ENCODE measurements at places on chromosomes 11 and 22. TPM values are rescaled to one million over a fixed set of nuclear protein-coding genes. Genes with fewer than 3 reads are reported as not detected.

DNA sequence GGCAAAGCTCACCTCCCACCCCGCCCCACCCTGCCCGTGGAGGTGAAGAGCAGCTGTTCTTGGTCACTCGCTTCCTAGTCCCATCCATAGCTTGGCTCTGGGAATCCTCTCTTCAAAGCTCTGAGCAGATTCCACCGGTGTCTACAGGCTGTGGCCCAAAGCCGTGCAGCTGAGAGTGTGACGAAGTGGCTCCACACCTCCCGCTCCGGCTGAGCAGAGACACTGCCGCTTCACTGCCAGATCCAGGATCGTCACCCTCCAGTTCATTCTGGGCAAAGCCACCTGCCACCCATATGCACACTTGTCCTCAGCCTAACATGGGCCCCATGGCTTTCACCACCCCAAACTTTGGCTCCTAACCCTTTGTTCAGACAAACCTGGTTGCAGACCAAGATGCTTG is 532.9 kb upstream of the B3GAT1 start:
- DNase-seq = no peak

GRCh38 chr11:118430956-118431355 is 5.3 kb upstream of the KMT2A start:
- no peak for DNase-seq

GRCh38 chr11:97729546-97730272 is 1291.0 kb upstream of the CNTN5 start:
- no peak for DNase-seq

DNA sequence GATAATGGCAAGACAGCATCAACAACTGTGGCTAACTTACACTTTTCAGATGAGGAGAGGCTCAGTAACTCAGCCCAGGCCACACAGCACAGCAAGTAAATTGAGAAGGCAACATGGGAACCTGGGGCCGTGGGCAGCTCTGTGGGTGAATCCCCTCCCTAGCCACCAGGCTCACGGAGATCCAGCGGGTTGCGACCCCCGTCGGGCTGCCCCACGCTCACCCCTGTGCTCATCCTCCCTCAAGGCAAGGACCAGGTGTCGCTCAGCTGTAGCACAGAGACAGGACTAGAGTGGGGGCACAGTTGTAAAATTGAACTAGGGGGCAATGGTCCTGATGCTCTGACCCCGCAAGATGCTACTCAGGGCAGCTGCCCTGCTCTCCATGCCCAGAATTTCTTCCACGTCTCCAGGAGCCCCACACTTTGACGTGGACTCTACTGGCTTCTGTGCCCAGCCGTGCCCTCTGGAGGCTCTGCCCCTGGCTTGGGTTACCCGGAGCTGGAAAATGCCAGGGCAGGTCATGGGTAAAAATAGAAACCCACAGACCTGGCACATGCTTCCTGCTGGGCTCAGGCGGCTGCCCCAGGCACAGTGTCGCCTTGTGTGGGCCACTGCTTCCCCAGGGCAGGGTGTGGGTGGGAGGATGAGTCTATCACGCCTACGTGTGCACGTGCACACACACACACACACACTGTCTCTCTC is 9.0 kb downstream of the TUBA8 start:
- DNase-seq = peak; percentile 67

DNA sequence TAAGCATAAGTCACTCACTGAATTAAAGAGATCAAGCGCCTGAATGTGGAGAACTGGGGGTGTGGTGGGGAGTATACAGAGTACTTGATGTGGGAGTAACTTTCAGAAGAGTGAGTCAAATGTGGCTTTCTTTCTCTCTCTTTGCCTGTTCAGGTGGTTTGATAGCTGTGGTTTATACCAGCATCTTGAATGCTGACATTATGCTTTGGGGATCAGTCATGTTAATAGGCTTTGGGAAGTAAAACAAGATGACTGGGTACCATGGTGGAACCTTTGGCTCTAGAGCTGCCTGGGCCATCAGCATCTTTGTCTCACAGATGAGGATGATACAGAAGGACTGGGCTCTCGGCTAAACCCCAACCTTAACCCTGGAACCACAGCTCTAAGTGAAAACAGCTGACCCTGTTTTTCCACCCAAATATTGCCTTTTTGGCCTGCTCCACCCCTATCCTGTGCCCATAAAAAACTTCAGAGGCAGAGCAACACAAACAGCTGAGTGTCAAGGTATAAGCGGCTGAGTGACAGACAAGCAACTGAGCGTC is 58.2 kb upstream of the GNAZ start:
- DNase-seq = no peak

DNA sequence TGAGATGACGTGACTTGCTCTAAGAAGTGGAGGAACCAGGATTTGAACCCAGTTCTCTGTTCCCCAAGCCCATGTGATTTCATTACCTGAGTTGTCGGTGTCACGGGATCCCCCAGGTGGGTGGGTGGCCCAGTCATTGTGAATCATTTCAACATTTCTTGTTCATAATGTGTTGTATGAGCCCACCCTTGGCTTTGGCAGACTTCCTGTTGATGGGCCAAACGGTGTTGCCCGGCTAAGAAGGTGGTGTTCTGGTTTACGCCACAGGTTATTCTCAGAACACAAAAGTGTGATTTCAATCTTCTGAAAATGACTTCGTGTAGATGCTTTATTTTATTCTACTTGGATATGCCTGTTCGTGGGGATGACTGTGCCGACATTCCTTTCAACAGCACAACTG is 21.6 kb upstream of the ST14 start:
- peak; percentile 31 for DNase-seq

The UBASH3B gene
- 13.0 TPM for total RNA-seq

- DNase-seq = peak; percentile 82
Measured at GRCh38 chr11:75200051-75200450, 40.5 kb upstream of the TPBGL start.

- DNase-seq = no peak
Measured at GRCh38 chr22:41411021-41411851, 29.5 kb downstream of the TEF start.

GRCh38 chr11:26621132-26621531 is 49.1 kb upstream of the MUC15 start:
- no peak for DNase-seq

DNA sequence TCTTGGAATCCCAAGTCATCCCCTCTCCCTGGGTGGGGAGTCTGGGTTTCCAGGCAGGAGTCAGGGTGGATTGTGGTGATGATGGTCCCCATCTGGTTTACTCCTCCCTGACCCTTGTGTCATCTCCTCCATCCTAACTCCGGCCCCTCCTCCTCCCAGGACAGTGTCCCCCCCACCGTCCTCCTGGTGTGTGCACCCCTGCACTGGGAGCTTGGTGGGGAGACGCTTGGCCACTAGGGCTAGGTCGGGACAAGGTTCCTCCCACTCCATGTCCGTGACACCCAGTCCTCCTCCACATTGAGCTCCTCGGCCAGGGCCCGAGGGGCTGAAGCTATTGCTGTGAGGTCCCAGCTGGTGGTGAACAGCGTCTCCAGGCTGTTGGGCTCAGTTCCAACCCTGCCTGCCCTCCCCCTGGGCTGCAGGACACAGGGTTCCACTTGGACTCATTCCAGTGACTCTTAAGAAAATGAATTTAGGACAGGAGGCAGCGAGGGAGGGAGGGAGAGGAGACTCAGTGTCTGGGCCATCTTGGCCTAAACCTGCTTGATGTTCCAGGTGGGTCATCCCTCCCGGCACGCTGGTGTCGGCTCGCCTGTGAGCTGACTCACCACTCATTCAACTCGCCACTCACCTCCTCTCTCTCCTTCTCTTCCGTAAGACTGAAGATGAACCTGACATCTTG is 433.2 kb downstream of the TBC1D22A start:
- peak; percentile 72 for DNase-seq

- no peak for DNase-seq
Measured at GRCh38 chr11:78292109-78292803, 103.5 kb downstream of the USP35 start.

DNA sequence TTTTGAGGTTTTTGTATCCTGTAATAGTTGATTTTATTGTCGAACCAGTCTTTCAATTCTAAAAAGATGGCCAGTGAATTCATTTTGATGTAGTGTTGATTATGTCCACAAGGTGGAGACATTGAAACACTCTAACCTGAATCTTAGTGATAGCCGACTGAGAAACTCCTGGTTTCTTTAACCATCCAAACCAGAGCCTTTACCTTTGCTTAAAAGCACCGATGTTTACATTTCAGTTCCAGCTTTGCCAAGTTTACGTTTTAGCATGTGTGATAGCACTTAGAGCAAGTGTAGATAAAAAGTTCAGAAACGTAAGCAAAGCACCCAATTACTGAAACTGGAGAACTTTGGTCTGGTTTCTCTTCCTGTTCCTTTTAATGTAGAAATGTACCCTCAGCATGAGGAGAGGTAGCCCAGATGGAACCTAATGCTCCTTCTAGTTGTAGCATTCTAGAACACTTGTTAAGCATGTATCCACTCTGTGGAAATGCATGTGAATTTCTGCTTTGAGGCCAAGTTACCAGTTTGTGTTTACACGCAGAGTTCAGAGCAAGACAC is 208.6 kb downstream of the DBX1 start:
- no peak for DNase-seq

- DNase-seq = no peak
Measured at GRCh38 chr11:95148938-95149337, 59.3 kb downstream of the ENDOD1 start.

GRCh38 chr11:72354356-72355115 is 79.8 kb downstream of the CLPB start:
- no peak for DNase-seq

DNA sequence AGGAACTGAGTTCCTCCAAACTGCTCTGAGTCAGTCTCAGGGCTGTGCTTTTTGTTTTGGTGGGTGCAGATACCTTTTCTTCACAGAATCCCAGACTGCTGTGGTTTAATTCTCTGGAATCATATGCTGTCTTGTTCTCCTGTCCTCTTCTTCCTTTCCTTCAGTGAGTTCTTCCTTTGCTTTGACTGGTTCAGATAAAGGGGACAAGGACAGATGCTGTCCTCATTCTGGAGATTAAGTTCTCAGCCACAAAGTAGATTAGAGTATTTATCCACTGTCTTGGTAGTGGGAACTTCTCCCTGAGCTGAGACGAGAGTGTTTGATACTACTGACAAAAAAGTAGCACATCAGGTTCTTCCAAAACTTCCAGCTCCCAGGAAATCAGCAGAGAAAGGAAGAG is 13.3 kb downstream of the ZDHHC5 start:
- no peak for DNase-seq

DNA sequence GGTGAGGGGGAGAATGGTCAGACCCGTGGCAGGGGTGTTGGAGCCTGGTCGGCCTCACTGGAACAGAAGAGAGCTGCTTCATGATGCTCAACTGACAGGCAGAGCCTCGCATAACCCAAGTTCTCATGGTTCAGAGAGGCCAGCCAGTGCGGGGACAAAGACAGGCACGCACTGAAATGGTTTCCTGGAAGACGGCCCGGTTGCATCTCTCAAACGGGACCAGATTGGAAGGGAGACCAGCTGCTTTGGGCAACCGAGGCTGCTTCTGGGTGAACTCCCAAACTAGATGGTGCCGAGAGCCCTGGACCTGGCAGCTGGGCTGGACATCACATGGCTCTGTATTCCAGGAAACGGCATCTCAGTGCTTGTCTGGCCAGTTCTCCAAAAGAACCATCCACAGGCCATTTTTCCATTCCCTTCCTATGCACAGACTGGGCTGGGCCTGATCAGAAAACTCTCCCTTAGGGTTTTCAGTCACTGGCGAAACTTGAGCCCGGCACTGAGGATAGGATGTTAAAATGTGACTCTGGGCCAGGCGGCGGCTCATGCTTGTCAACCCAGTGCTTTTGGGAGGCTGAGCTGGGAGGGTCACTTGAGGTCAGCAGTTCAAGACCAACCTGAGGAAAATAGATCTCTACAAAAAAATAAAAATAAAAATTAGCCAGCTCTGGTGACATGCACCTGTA is 80.1 kb upstream of the PRODH start:
- no peak for DNase-seq

- DNase-seq = no peak
Measured at GRCh38 chr11:120285256-120285655, 39.8 kb upstream of the TLCD5 start.

- no peak for DNase-seq
Measured at GRCh38 chr11:89489930-89490329, 1.2 kb downstream of the NOX4 start.

The C11orf91 gene
- total RNA-seq = 2.2 TPM

The GAL3ST1 gene
- total RNA-seq = 2.5 TPM

Measured in posterior vena cava (tissue), 2 donors.